Hypothalamus (tissue), 51 donors: ENCODE measurements at places on chromosomes 16 and 17.

DNA sequence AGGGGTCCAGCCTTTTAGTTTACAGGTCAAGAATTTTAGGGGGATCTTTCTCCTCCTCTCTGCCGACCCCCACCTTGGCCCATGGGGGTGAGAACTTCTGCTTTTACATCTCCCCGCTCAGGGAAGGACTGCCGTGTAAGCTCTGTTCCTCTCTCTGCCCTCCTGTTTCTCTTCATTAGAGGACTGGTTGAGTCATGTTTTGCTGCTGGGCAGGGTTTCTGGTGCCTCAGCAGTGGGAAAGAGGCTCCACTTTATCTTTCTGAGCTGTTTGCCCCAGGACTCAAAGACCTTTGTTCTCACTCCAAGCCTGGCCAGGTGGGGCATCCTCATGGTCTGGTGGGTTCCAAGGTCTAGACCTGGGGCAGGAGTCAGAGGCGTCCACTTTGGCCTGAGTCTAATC, 93.0 kb downstream of the UTP18 start:
- no peak for DNase-seq

DNA sequence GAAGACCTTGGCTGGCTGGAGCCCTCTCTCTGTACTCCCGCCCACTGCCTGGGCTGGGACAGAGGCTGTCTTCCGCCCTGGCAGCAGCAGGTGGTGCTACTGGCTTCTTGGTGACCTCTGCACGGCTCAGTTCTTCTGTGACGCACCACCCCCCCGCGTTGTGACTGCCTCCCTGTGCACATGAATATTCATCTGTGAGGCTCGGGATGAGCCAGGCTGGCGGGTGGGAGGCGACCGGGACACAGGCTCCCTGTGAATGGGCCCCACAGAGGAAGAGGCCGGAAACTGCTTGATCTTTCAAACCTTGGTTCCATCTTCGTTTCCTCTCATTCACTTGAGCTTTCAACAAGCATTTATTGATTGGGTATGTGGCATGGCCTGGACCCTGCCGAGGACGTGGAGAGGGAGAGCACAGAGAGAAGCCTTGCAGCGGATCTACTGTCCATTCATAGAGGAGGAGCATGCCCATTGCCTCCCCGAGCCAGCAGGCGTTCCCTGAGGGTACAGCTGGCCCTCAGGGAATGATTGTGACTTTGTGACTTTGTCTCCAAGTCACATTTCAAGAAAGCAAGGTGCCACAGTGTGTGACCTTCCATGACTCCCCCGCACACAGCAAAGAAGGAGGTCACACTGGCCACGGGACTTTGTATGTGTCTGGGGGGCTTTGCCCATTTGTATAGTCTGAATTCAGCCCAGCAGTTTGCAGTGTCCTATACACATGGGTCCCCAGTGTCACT, 45.0 kb downstream of the B9D1 start:
- peak; percentile 61 for DNase-seq

DNA sequence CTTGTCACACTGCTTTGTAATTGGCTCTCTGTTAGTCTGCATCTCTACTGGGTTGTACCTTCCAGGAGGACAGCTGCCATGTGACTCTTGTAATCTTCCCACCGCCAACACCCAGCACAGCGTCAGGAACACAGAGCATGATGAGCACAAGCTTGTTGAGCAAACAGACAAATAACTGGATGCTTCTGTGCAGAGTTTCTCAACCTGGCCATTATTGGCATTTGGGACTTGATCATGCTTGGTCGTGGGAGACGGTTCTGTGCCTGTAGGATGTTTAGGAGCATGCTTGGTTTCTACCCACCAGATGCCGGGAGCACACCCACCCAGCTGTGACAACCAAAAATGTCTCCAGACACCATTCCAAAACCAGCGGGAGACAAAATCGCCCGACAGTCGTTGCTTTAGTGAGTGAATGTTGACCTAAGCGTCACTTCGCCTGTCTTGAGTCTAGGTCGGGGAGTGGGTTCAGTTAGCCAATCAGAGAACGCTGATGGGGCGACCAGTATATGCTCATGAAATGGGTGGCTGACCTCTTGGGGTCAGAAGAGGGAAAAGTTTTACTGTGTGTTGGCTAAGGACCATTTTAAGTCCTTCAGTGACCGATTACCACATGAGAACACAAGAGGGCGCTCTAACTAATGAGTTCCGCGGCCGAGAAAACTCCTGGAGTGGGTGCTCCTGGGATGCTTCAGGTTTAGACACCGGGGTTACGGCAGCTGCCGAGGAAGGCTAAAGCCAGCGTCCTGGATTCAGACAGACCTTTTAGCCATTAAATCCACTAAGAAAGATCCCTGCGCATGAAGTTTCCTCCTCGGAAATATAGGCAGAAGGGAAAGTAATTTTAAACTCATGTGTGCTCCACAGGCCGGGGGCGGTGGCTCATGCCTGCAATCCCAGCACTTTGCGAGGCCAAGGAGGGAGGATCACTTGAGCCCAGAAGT, 57.8 kb upstream of the TEX2 start:
- DNase-seq = peak; percentile 23

DNA sequence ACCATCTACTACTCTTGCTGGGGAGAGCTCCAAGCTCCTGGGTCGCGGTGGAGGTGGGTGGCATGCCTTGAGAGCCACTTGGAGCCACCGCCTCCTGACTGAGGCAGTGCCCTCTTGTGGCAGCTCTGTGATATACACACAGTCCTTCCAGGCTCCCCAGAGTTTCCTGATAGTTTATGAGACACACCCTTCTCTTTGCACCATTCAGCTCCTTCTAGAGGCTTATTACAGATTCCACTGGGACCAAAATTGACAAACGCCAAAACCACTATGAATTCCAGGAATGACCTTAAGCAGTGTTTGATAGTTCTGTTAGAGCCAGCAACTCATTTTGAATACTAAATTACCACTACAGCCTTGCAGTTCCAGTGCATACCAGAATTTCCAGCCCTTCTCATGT, 170.1 kb upstream of the CDH13 start:
- peak; percentile 6 for DNase-seq

GRCh38 chr16:57276596-57276995, 7.9 kb downstream of the PLLP start:
- DNase-seq = no peak

DNA sequence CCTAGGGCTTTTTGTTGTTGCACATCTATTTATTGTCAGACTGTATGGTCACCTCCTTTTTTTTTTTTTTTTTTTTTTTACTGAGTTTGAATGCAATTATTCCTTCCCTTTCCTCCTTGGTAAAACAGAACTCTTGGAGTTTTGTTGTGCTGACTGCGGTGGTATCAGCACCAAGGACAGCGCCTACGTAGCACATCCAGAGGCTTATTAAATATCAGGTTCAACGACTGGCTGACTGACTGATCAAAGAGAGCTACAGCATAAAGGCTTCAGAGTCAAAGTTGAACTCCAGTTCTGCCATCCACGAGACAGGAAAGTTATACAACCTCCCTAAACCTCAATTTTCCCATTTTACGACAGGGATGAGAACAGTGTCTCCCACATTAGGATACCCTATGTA, 86.1 kb upstream of the RBFOX1 start:
- no peak for DNase-seq

- DNase-seq = no peak
Measured at GRCh38 chr17:77392376-77393273, 251.9 kb downstream of the SEC14L1 start.

DNA sequence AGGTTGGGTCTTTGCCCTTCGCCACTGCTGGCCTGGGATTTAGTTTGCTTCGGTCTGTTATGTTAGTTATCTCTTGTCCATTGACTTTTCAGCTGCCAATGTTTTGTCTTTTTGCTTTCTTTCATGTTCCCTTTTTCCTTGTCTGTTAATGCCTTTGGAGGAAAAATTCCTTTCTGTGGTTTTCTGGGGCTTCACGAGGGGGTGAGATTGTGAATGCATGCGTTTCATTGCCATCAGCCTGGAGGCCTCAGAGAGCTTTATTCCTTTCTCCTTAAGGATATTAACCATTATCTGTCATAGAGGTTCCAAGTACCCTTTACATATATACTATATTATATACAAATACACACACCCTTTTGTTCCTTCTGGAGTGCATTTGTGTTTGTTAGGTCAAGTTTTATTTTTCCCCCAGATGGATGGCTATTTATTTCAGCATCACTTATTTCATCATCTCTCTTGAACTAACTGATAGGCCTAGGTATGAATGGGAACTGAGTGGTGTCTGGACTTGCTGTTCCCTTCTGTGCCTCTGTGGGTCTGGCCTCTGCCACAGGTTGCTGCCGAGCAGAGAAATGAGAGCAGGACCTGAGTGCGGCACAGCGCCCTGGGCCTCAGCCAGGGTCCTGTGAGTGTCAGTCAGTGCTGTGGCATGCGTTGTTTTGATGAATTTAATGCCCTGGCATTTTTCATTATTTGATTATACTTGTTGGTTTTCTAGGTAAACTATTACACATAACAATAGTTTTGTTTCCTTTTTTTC, 193.4 kb downstream of the LGALS9B start:
- DNase-seq = no peak

DNA sequence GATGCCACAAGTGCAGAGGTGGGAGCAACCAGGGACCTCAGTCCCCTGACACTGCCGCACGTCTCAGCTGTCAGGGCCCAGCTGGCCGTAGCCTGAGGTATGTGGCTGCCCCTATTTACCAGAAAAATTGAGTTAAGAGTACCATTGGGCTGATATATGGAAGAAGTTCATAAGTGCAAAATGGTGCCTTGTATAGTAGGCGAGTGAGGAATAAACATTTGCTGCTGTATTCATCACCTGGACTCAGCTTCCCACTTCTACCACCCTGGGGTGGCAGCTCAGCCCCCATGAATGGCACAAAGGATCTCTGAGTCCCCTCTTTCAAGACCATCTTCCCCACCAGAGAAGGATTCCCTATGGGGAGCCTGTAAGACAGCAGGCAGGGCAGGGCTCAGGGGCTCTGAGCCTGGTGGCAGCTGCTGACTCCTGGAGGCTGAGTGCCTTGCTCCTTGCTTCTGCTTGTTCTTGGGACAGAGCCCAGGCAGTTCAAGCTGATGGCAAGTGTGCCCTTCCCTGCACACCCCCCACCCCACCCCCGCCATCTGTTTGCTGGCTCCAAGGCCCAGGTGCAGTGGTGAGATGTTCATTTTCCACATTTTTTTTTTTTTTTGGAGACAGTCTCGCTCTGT, 29.0 kb downstream of the TRPV2 start:
- no peak for DNase-seq

- DNase-seq = no peak
Measured at GRCh38 chr17:30304778-30305177, 13.0 kb upstream of the BLMH start.
